ENCODE measurements at places on chromosomes 3 and 15.

GRCh38 chr3:14423963-14424362, 21.6 kb downstream of the SLC6A6 start:
- no peak for DNase-seq

DNA sequence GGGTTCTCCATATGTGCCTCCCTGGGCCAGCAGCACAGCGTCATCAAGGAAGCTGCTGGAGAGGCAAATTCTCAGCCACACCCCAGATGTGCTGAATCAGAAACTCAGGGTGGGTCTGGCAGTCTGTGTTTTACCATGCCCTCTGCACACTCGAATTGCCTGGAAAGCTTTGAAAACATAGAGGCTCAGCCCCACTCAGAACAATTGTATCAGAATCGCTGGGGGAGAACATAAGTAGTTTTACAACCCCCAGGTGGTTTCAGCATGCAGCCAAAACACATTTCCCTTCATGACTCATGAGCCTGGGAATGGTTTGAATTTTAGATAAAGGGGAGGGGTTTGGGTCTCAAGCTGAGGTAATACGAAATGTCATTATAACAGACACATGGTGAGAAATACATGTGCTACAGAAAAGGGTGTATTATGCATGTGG, 9.6 kb downstream of the TGM4 start:
- no peak for DNase-seq

DNA sequence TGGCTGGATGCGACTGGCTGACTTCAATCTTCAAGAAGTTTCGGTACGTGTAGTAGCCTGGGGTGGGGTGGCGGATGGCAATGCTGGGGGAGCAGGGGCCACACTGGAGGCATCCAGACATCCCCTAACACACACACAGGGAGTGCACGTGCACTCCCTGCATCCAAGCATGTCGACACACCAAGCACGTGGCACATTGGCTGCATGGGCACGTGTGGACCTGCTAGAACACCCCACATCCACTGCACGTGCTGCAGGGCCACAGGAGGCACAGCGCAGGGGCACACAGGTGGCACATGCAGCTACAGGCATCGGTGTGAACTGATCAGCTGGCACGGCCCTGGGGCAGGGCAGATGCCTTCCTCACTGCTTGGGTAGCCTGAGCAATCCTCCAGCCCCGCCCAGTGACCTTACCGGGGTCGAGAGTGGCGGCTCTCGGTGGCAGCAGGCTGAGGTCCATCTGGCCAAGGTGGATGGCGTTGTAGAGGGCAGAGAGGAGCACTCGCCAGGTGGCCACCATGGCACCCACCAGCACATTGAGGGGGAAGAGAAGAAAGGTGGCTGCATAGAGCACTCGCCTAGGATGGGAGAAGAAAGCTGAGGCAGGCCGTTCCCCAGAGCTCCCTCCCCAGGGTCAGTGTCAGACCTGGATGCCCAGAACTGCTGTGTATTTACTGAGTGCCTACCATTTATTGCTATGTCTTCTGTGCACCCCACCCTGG, 7.5 kb downstream of the ISLR start:
- no peak for DNase-seq

DNA sequence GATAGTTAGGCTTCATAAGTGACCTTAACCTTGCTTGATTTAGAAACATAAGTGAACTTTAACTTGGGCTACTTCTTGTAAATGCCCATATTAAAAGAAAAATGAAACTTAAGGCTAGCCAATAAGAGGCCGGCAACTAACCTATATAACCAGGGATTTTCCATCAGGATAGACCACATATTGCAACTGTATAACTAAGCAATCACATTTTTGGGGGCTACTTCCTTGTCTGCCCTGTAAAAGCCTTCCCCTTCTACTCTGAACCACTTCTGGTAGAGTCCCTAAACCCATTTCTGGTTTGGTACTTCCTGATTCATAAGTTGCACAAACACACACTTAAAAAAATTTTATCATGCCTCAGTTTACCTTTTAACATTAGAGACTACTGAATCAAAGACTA, 150.9 kb upstream of the UBE2E2 start:
- no peak for DNase-seq

GRCh38 chr15:89089316-89090230, 1.3 kb downstream of the ABHD2 start:
- DNase-seq = no peak

DNA sequence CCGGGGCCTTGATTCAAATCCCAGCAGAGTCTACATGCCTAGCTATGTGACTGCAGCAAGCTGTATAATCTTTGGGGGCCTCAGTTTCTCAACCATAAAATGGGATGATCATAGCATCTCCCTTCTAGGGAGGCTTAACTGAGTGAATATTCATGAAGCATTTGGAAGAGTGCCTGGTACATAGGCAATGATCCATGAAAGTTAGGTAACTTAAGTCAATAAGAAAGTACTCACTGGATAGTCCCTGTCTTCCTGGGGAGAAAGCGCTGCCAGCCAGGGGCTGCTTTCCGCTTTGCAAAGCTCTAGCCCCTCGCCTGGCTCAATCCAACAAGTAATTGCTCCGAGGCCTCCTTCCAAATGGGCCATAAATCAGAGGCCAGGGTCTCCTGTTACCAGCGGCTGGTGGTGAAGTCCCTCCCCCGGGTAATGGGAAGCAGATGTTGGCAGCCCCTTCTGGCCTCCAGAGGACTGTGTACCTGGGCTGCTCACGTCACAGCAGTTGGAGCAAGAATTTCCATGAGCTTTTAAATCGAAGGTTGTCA, 521.9 kb upstream of the PROK2 start:
- DNase-seq = no peak

GRCh38 chr3:156793851-156794250, 32.3 kb upstream of the LEKR1 start:
- DNase-seq = no peak

DNA sequence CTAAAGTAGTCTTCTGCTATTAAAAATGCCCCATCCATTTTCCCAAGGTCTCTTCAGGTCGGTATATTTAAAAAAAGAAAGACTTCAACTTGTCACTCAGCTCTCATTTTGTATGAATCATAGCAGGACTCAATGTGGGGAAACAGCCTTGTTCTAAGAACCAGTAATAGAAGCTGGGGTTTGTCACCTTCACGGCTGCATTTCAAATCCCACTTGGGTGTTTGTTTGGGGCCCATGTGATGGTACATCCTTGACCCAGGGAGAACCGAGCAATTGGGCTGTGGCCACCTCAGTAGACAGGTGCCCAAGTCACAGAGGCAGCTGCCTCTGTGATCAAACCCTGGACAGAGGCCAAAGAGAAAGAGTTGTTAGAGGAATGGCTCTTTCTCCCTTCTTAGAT, 70.3 kb upstream of the ARL8B start:
- DNase-seq = no peak

DNA sequence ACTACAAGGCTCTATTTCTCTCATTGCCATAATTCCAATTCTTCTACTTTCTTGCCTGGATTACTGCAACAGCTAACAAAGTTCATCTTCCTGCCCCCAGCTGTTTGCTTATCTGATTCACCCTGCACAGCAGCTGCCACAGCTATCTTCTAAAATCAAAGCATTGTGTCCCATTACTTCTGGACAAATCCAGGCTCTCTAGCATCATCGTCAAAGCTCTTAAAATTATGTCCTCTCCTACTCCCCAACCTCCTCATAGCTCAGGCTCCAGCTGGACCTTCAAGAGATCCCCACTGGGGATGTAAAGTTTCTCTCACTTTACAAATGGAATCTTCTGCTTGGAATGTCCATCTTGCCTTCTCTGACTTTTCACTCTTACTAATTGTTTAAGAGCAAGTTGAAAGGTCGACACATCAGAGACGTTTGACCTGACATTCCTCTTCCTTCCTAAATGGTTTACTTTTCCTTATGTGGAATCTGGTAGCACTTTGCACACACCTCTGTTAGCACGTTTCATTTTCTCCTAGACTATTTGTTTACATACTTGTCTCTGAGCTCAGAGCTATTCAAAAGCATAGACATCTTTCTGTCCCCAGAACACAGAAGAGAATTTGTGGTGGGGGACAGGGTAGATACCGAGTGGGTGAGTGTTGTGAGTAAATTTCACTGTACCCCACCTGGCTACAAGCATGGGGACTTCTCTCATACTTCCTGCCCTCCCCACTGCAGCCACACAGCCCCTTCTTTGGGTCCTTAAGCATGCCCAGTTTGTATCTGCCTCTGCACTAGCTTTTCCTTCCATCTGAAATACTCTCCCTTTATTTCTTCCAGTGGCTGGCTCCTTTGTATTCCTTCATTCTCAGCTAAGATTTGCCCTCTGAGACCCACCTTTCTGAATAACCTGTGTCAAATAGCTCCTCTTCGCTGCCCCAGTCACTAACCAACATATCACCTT, 77.9 kb downstream of the SERPINI1 start:
- DNase-seq = no peak

DNA sequence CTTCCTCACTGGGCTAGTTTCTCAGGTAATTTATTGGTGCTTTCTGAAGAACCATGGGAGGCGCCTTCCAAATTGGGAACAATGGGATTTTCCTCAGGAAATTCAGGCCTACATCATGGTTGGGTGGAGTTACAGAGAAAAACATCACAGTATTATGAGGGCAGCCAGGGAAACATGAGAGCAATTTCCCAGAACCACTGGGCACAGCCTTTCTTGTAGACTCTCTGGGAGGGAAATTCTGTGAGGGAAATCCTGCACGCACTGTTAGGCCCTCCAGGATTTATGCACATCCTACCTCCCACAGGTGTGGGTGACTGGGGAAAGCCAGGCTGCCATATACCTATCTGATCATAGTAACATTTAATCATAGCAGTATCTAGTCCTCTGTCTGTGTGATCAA, 13.2 kb downstream of the POPDC2 start:
- DNase-seq = no peak

DNA sequence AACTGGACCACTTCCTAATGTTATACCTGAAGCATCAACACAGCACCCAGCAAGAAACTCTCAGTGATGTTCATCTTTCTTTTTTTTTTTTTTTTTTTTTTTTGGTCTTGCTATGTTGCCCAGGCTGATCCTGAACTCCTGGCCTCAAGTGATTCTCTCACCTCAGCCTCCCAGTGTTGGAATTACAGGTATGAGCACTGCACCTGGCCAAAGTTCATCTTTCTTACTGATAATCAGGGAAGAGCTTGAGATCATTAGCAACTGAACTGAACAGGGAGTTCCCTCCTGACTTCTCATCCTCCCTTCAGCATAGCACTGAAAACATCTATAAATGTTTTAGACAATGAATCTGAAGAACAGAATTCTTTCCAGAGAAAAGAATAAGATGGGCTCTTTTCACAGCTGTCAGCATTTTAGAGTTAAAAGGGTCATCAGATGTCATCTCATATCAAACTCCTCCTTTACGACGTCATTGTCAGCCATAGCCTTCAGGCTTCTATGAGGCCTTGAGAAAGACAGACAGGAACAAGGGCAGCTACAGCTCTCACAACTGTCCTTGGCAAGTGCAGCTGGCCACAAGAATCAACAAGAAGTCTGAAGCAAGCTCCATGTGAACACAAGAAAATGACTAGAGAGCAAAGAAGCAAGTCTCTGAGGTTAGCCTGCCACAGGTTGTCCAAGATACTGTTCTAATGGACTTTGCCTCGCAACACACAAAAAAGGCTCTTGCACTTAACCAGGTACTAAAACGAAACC, 33.8 kb downstream of the SCAP start:
- no peak for DNase-seq

GRCh38 chr3:112739252-112739965, 98.5 kb upstream of the CCDC80 start:
- no peak for DNase-seq

DNA sequence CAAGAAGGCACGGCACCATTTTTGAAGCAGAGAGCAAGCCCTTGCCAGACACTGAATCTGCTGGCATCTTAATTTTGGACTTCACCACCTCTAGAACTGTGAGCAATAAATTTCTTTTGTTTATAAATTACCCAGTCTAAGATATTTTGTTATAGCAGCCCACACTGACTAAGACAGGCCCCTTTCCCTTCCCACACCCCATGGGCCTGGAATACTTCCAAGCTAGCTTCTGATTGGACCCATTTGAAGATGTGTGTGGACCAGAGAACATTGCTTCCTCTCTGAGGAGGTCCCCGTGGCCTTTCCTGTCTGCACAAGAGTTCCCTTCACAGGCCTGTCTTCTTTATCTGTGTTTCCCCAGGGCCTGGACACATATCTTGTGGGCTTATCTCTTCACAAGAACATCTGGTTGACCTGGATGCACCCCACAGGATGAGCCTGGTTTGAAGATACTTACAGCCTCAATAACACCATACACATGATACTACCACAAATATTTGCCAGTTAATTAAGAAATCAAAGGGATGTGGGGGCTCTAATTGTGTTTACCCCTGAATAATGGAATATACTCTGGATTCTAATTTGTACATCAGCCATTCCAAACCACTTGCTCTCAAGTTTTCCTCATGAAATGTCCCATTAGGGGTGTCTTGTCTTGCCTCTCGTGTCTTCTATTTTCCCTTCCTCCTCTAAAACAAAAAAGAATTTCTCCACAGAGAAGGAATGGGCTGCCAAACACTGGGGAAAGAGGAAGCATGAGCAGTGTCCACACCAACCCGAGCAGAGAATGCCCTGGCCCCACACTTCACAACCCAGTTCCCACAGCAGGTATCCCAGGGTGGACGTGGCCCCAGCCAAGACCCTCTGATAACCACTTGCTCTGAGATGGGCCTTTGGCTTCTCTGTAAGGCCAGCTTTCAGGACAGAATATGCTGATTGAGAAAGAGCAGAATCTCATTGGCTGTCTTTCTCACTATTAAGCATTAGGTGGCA, 42.5 kb downstream of the GLB1 start:
- no peak for DNase-seq

DNA sequence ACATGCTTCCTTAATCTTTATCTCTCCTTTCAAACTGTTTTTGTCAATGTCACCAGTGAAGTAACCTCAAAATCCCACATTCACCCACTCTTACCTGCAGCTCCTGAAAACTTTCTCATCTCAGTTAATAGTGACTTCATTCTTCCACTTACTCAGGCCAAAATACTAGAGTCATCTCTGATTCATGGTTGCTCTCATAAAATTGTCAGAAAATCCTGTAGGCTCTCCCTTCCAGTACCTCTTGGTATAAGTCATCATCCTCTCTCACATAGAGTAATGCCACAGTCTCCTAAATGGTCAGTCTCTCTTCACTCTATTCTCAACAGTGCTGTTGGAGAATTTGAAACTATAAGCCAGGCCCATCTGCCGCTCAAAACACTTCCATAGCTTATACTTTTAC, 34.9 kb upstream of the POU1F1 start:
- DNase-seq = no peak

- no peak for DNase-seq
These were observed 33.9 kb downstream of the DET1 start for GRCh38 chr15:88512601-88513000.

DNA sequence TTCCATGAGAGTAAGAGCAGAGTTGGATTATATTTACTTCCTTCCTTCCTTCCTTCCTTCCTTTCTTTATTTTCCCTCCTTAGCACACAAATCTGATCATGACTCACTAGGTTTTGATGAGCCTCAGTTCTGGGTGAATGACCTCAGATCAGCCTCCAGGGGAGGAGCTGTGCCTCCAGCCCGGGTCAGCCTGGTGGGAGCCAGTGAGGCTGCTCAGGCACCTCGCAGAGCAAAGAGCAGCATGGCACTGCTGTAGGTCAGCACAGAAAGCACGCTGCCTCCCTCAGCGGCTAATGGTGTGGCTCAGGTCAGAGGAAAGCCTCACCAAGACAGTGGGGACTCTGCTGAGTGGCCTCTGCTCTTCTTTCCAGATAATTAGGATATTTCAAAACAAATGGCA, 108.5 kb downstream of the SYNPR start:
- DNase-seq = no peak

All from stimulated activated CD8-positive, alpha-beta memory T cell treated with anti-CD3 and anti-CD28 coated beads, Interleukin-2, amount 100 ng/mL, for 48 hours (primary cell).